Cardiac muscle cell (in vitro differentiated cells and primary cell): ENCODE measurements at places on chromosomes 7 and 10. TPM values are rescaled to one million over a fixed set of nuclear protein-coding genes. Genes with fewer than 3 reads are reported as not detected.

Gene SUN3
- total RNA-seq: not detected in 2 replicates

Gene CLCN1
- total RNA-seq: 0.11 TPM in 1 of 2 replicates, not detected in the other

Gene AMZ1
- 0.80 and 1.1 TPM in 2 replicates for total RNA-seq

Gene ADCY1
- 12.6 and 22.9 TPM in 2 replicates for total RNA-seq

Gene PCLO
- total RNA-seq: 0.67 and 1.1 TPM in 2 replicates

Gene GNG11
- 8.4 and 9.6 TPM in 2 replicates for total RNA-seq

Gene CYP26A1
- total RNA-seq: 1.2 and 2.1 TPM in 2 replicates

Gene SERPINE1
- total RNA-seq: 1.1 and 1.6 TPM in 2 replicates

Gene NPTX2
- not detected in 2 replicates for total RNA-seq
